RPMI7951 (cell line): ENCODE measurements at places on chromosomes 5 and 9.
A peak's percentile ranks its signal among the peaks of the same experiment; 100 is the strongest.

- DNase-seq, result no peak
Observed at GRCh38 chr5:66344544-66344943, 200.4 kb downstream of the SREK1 start.

- DNase-seq, result no peak
Observed at GRCh38 chr5:148683651-148684050, 29.3 kb upstream of the HTR4 start.

- DNase-seq, result no peak
Observed at GRCh38 chr9:26893030-26893676, 551 bp upstream of the CAAP1 start.

DNA sequence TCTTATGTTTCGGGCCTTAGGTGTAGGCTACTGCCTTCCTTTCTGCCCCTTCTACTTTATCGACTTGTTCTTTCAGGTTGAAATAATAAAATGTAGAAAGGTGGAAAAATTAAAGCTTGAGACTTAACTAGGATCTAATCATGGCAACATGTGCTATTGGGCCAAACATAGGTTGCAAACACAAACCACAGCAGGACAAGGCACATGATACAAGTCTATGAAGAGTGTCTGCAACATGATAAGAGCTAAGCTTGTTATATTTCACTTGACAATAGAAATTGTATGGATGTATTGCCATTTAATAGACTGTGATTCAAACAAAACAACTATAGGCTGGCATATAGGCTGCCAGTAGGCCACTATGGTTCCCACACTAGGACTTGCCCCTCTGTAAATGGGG lies 1.7 kb upstream of the ERAP2 start:
- DNase-seq, result no peak

- DNase-seq, result no peak
Observed at GRCh38 chr9:12394105-12394504, 299.1 kb upstream of the TYRP1 start.

- no peak for DNase-seq
Observed at GRCh38 chr5:144162686-144163085, 7.8 kb downstream of the YIPF5 start.

- no peak for DNase-seq
Observed at GRCh38 chr9:21381448-21382339, 3.5 kb downstream of the IFNA2 start.

GRCh38 chr9:118529210-118529609 lies 825.0 kb downstream of the TLR4 start:
- DNase-seq, result peak; percentile 55
